Femur (tissue), 1 donor: ENCODE measurements at places on chromosomes 3 and 15.

GRCh38 chr3:133838916-133839800, 33.5 kb downstream of the SRPRB start:
- no peak for DNase-seq

DNA sequence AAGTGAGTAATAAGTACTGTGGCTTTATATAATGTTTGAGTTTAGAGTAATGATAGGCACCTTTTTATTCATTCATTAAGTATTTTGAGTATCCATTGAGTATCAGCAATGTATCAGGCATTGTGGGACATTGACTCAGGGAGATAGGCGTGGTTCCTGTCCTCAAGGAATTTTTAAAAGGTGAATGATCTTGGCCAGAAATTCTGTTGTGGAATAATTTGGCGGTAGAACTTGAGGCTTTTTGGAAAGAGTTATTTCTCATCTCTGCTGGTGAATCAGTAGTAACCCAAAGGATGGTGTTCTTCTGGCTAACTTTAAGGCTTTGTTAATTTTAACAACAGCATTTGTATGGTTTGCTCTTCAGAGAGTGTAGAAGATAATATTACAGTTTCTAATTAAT, 2.0 kb downstream of the RAB7A start:
- DNase-seq = no peak

DNA sequence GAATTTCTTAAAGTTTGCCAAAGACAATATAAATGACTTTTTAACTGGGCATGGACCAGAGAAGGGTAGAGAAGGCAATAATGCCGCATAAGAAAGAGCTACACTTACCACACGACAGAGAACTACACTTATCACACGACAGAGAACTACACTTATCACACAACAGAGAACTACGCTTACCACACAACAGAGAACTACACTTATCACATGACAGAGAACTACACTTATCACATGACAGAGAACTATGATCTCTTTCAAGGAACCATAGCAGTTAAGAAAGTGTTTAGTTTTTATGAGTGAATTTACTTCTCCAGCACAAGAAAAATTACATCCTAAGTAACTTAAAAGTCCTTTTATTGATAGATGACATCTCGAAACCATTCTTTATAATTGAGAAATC, 32.0 kb downstream of the DCUN1D1 start:
- no peak for DNase-seq

DNA sequence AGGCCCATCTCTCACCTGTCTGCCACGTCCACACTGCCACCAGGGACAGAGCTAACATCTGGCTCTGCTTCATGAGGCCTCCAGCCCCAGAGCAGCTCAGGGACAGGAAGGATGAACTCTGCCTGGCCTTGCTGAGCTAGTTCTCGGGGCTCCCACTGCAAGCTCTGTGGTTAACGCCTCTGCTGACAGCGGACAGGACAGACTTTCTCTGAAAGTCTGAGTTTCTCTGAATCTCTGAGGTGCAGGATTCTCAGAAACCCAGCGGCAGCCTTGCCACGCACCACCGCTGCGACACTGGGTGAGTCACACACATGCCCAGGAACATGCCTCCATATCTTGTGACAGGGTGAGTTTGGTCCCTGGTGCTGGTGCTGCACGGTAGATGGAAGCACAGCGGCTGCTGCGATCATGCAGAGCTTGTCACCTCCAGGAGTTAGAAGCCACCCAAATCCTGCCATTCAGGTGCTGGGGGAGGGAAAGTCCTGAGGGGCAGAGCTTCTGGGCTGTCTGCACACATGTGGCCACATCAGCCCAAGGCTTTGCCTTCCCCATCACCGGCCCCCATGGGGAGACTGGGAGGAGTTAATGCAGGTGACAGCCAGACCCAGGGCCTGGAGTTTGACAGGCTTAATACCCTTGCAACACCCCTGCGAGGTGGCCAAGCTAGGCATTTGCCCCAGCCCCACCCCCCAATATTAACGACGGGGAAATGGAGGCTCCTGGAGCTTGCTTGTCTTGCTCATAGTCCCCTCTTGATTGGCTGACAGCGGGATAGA, 267.0 kb downstream of the PLCL2 start:
- DNase-seq = no peak

GRCh38 chr3:60728006-60728405, 523.2 kb downstream of the FHIT start:
- DNase-seq = no peak

- no peak for DNase-seq
Observed at GRCh38 chr3:21718943-21719591, 31.9 kb downstream of the ZNF385D start.

DNA sequence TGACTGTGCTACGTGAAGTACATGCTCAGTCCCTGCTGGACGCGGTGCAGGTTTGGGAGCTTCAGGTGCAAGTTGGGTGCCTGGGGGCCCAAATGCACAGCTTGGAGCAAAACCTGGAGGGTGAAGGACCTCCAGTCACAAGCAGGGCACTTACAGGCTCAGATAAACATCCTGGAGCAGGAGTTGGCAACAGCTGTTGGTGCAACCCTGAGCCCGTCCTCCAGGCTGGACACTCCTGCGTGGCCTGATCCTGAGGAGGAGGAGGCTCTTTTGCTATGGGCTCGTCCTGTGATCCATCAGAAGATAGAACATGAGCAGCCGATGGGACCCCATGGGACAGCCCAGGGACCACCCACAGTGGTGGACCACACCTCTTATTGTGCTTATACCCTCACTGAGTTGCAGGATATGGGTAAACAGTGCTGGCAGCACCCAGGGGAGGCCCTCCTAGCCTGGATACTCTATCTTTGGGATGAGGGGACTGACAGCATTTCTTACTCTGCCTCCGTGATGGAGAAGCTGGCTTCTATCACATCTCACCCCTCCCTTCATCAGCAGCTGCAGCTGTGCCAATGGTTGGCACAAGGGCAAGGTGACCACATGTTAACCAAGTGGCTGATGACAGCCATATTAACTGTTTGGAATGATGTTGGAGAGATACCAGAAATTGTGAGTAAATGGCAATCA, 301.6 kb downstream of the ZPLD1 start:
- DNase-seq = no peak

DNA sequence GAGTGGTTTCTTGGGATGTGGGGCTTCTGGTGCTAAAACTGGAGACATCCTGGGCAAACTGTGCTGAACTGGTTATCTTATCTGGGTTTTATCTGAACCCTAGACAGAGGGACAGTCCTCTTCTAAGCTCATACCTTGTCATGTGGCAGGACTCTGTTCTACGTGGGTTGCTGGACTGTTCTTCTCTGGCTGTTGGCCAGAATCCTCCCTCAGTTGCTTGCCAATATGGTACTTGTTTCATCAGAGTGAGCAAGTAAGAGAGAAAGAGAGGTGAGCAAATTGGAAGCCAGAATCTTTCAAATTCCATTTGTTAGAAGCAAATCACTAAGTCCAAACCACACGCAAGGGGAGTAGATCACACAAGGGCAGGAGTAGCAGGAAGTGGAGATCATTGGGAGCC, 291.5 kb upstream of the TBL1XR1 start:
- no peak for DNase-seq

- no peak for DNase-seq
Observed at GRCh38 chr3:177377166-177377565, 179.9 kb upstream of the TBL1XR1 start.

DNA sequence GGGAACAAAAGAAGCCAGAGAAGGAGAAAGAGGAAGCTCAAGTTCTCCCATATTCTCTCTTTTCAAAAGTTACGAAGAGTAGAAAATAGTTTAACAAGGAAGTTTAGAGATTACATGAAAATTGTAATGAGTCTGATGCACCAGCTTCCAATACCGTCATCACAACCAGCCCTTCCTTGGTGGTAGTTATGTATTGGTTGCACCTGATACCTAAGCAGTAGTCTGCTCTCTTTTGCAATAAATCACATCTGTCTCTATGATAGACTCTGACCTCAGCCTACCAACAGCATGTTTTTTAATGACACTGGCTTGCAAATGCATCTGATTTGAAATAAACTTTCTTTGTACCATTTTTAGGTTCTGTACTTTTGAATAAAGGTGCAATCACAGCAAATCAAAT, 575.8 kb downstream of the FHIT start:
- DNase-seq = no peak

DNA sequence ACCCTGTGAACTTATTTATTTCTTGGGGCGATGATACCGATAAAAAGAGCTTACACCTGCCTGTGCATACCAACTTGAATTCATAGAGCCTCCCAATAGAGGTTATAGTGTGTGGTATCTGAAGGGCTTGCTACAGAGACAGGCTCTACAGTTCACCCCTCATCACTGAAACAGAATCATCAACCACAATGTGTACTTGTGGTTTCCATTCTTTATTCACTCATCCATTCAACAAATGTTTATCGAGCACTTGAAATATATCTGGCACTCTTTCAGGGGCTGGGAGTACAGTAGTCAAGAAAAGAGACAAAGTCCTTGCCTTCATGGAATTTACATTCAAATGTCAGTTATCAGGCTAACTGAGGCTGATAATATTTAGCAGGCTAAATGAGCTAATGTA, 134.4 kb upstream of the SKOR1 start:
- no peak for DNase-seq

- DNase-seq = no peak
Observed at GRCh38 chr15:77123854-77124253, 52.9 kb upstream of the TSPAN3 start.

DNA sequence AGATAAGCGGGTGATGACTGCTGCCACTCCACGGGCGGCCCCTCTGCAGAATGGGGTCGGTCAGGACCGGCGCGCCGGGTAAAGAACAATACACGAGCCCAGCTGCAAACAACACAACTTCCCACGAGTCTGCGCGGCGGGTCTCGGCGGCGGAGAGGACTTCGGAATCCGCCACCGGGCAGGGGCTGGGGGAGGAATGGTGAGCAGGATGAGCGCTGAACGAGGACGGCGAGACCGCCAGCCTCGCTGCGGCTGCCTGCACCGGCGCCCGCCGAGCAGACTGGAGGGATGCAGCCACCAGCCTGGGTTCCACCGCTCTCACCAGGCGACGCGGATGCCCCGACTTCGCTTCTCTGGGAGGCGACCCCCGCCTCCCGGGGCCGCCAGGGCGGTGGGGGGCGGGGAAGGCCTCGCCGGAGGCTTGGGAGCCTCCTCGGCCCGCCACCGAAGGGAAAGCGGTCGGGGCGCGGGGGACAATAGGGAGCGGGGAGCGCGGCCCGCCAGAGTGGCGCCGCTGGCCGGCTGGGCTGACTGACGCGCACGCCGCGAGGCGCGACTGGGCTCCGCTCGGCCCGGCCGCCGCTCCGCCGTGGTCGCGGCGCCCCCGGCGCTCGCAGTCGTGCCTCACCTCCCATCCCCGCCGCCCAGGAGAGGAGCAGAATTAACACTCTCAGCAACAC, 515 bp downstream of the ADAM10 start:
- peak; percentile 75 for DNase-seq

DNA sequence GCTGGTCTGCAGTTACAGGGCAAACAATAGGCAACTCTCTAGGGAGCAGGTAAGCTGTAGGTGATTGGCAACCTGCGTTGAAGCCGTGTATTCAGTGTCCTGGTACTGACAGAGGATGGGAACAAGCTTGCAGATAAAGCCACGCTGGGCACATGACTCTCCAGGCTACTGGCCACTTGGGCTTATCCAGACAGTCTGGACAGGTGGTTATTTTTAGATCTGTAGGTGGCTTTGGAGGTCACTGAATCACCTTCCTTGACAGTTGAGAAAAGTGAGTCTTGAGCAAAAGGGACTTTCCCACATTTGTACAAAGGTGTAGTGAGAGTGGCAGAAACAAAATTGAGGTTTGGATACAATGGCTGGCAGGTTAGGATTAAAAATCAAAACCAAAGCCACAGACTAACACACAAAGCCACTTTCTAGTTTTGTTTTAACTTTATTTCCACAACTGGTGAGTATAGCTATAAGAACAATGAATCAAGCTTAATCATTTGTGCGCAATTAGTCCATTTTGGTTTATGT, 22.3 kb upstream of the IL1RAP start:
- DNase-seq = no peak
